ENCODE measurements at places on chromosomes 4 and X.
A peak's percentile ranks its signal among the peaks of the same experiment; 100 is the strongest.

GRCh38 chr4:170079981-170080380 lies 9.8 kb downstream of the AADAT start:
- DNase-seq, result no peak

DNA sequence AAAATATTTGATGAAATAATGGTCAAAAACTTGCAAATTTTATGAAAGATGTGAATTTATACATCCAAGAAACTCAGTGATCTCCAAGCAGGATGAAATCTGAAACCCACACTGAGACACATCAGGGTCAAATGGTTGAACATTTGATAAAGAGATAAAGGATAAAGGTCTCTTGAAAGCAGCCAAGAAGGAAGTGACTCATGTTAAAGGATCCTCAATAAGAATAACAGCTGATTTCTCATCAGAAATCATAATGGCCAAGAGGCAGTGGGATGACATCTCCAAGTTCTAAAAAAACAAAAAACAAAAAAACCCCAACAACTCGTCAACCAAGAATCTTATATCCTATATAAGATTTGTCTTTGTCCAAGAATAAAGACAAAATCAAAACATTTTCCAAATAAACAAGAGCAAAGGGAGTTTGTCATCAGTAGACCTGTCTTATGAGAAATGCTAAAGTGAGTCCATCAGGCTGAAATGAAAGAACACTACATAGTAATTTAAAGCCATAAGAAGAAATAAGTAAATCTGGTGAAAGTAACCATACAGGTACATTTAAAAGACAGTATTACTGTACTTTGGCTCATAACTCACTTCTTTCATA lies 121.7 kb downstream of the PDS5A start:
- DNase-seq, result no peak

DNA sequence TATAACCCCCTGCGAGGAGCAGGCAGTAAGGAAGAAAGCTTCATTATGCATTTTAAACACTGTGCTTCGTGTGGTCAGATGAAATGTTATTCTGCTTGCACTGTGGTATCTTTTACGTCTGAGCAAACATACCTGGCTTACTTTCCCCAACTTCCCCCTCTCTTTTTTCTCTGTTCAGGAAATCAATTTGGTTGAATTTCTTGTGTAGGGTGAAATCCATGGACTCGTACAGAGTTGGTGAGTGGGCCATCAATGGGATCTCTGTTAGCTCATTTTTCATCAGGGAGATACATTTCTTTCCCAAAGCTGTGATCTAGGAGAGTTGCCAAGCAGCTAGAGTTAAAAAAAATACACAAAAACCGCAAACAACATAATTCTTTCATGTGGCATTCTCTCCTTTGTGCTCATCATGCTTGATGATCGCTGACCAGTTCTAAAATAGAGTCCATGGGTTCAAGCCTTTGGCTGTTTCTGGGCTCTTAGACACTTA lies 98.5 kb downstream of the FRAS1 start:
- DNase-seq, result no peak

GRCh38 chrX:23773601-23774175 lies 9.3 kb upstream of the SAT1 start:
- peak; percentile 65 for DNase-seq

GRCh38 chr4:3668825-3669552 lies 97.2 kb upstream of the ADRA2C start:
- no peak for DNase-seq

GRCh38 chrX:84477114-84477513 lies 25.1 kb downstream of the HDX start:
- no peak for DNase-seq

DNA sequence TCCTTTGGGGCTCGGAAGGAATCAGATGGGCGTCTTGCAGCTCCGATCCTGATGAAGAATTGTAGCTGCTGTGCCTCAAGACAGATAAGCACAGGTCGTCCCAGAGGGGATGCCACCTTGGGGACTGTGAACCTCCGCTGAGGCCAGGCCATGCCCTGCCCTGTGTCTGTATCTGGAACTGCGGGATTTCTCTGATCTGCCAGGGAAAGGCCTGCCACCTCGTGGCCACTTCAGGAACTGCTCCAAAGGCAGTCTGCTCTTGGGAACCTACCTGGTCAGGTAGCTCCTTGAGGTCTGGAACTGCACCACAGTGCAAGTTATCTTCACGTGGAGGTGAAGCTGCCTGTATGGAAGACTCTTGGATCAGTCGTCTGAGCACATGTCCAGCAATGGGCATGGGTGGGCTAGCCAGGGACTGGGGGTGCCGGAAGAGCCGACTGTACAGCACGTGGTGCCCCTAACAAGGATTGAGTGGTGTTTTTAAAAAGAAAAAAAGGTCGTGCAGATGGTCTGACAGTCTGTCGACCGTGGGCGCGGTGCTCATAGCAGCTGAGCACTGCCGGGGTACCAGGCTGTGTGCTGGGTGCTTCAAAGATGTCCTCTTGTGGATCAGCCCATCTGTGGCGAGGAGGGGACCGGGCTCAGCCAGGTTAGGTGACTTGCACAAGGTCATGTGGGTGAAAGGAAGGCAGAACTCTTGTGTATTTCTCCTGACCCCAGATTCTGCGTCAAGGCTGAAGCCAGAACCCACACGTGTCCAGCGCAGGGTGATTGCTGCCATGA lies 3.1 kb upstream of the GRPEL1 start:
- DNase-seq, result peak; percentile 89

- no peak for DNase-seq
Observed at GRCh38 chrX:35456891-35457290, 341.3 kb upstream of the MAGEB16 start.

Measured in activated CD4-positive, alpha-beta T cell treated with anti-CD3 and anti-CD28 coated beads, Interleukin-2, amount 10 ng/mL, durations not matched to agents 7 days and 5 days (primary cell).